ENCODE measurements at places on chromosomes 5 and 9.
A peak's percentile ranks its signal among the peaks of the same experiment; 100 is the strongest.

- DNase-seq: no peak
These were observed 15.7 kb downstream of the NUDT12 start for GRCh38 chr5:103546858-103547257.

DNA sequence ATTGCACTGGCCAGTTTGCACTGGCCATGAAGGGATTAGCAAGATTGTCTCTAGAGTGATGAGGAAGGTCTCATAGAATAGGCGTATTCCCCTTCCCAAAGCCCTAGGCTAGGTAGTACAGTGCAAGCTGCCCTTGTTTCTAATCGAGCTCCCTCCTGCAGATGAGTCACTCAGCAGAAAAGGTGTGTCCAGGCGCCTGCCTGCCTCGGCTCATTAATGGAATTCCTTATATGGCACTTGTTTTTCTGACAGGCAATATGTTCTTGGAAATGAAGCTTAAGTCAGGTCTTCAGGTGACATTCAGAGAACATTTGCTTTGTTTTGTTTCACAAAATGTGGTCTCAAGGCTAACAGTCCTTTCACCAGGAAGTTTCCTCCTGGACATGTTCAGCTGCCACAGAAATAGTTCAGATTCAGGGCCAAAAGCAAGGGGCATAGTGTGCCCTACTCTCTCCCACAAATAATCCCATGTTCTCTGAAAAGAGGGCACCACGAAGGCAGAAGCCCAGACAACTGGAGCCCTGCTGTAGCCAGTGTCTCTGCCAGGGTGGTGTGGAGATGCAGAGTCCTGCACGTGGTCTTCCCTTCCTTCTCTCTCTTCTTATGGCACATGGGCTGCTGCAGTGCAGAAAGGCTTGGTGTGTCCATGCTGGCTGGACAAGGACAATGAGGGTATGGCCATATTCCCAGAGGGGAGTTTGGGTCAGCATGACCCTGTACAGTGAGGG, 281.1 kb upstream of the MAP3K1 start:
- DNase-seq: no peak

DNA sequence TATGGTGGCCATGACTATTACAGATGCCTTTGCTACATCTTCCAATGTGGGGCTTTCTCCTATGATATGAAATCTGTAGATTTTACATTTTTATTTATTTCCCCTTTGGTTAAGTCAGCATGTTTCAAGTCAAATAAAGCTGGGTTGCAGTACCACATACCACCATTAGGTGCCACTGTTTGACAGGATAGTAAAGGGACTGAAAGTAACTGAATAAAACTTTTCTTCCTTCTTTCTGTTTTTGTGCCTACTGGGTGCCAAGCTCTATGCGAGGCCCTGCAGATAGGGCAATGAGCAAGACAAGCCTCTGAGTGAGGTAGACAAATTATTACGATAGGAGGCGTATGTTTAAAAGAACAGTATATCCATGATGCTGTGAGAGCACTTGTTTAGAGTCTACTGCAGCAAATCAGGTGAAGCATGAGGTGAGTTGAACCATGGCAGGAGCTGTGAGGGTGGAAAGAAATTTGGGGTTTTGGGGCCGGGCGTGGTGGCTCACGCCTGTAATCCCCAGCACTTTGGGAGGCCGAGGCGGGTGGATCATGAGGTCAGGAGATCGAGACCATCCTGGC, 64.8 kb downstream of the GDNF start:
- DNase-seq: no peak

DNA sequence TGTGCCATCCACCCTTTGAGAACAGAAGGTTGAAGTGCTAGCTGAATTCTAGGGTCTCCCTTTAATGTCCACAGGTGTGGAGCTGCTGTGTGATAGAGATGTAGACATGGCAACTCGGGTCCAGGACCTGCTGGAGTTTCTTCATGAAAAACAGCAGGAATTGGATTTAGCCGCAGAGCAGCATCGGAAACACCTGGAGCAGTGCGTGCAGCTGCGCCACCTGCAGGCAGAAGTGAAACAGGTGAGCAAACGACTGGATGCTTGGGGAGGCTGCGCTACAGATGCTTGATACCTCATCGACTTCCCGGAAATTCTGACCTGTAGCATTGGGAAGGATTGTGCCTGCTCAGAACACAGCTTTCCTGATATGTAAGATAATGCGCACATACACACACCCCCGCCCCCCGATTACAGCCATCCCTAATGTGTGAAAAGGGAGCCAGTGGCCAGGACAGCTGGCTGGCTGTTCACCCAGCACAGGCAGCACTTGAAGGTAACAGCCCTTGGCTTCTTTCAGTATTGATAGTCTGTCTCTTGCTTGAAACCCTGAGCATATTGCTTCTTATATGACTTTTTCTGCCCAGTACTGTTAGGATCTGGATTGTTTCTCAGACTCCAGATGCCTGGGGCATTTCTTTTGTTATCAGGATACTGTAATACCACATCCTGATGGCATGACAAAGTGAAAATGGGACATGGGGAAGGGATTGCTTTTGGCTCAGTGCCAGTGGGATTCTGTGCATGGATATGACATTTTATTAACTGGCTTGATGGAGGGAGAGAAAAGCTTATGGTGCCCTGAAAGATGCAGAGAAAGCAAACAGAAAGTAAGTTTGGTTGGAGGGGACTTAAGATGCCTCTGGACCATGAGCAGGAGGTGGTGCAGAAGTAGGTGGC, 216.8 kb upstream of the OTULINL start:
- DNase-seq: peak; percentile 45

GRCh38 chr9:133143639-133144141, 20.0 kb downstream of the GBGT1 start:
- DNase-seq: no peak

- DNase-seq: no peak
These were observed 10.8 kb downstream of the C5orf15 start for GRCh38 chr5:133957591-133957990.

DNA sequence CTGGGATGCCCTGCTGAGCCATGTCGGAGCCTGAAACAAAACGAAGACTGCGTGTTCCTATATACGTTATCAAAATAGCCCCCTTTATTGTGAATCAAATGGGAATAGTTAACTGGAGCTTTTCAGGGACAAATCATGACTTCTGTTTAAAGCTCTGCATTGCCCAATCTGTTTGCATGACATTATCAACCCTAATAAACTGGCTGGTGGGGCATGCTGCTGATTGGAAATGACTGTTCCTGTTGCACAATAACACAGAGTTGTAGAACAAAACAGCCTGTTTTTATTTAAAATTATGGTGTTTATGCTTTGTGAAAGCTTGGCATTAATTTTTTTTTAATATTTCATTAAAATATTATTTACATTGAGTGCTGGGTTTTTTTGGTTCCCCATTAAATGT, 215.5 kb downstream of the TMEM167A start:
- DNase-seq: no peak

- DNase-seq: no peak
These were observed 31.2 kb upstream of the NDUFB6 start for GRCh38 chr9:32603914-32604852.

DNA sequence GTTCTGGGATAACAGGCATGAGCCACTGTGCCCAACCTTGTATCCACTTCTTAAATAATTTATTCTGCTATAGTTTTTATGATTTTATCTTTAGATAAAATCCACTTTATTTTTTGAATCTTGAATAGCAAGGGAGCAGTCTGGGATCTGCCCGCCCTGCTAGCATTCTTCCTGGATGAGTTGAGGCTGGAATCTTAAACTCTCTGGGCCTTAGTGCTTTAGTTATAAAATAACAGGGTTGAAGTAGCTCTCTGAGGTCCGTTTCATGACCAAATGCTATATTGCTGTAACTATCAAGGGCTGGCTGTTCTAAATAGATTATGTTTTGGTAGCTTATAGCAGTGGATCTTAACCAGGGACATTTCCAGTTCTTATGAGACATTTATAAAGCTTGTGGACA, 20.8 kb downstream of the ACER2 start:
- DNase-seq: no peak

DNA sequence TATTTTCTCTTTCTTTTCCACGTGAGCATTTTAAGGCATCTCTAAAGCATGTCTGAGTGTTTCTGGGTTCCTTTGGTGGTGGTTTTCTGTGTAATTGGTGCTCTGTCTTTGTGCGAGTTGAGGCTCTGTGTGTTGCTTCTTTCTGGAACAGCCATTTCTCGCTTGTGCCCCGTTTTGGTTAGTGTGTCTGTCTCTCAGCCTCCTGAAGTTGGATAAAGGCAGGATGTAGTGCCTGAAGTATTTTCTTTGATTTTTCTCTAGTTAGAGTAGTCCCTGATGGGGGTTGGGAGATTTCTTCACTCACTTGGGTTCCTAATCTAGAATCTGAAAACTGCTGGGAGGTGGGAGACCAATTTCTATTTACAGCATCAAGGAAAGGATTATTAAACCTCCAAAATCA, 129.7 kb upstream of the TMEM161B start:
- DNase-seq: no peak

GRCh38 chr9:114837923-114838322, 32.1 kb upstream of the TNFSF15 start:
- DNase-seq: no peak

DNA sequence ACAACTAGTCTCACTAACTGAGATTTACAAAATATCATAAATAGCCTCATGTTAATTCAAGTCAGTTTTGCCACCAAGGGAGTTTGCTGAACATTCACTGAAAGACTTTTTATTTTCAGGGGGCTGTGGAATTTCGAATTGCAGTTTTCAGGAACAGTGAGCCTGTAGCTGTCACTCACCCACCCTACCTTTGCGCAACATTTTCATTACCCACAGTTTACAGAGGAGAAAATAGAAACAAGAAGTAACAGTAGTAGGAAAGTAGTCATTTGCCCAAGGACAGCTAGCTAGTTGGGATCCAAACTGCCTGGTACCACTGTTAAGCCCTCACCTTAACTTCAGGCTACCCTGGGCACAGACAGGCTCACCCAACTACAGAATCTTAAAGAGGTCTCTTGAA, 154.1 kb downstream of the ADAMTS12 start:
- DNase-seq: no peak

- no peak for DNase-seq
These were observed 35.1 kb downstream of the FAM81B start for GRCh38 chr5:95426227-95426626.

GRCh38 chr5:77143998-77144836, 57.1 kb upstream of the ZBED3 start:
- DNase-seq: peak; percentile 59

GRCh38 chr9:91890662-91891061, 59.4 kb downstream of the ROR2 start:
- DNase-seq: no peak

DNA sequence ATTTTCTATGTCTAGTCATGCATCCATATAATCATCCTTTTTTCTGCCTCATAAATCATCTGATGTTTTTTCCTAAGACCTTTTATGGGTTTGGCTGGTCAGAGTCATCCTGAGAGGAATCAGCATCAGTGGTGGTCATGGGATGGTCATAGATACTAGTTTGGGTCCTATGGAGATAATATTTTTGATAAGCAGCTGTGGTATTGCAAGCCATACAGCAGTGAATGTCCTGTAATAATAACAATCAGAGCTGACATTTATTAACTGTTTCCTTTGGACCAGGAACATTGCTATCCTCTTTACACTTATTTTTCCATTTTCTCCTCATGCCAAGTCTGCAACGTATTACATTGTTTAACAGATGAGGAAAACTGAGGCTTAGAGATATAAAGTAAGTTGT, 83.1 kb downstream of the TEX10 start:
- DNase-seq: no peak

GRCh38 chr5:160064417-160064810, 54.8 kb downstream of the PWWP2A start:
- peak; percentile 82 for DNase-seq

Data from left colon (tissue), 2 donors.